ENCODE measurements at places on chromosomes 3 and 15.

GRCh38 chr3:128084675-128085021, 32.4 kb downstream of the SEC61A1 start:
- DNase-seq: no peak

GRCh38 chr15:84143753-84144314, 91.7 kb upstream of the GOLGA6L4 start:
- DNase-seq: no peak

DNA sequence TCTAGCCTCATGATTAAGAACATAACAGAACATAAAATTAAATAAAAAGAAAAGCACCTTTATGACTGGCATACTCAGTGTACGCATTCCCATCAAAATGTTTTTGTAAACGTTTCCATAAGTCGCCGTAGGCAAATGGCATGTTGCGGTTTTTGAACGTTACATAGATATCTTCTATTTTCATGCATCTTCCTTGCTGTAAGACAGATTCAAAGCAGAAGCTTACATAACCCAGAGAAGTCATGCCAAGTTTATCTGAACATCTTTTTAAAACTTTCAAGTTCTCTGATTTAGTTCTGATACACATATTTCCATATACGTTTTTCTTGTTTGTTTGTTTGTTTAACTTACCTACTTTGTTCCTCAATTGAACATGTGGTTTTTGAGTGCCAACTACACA, 388.6 kb downstream of the GABRG3 start:
- DNase-seq: no peak

- DNase-seq: no peak
These were observed 39.3 kb downstream of the EDEM1 start for GRCh38 chr3:5226783-5227182.

GRCh38 chr3:177196456-177197040, 734 bp downstream of the TBL1XR1 start:
- no peak for DNase-seq

GRCh38 chr3:173403376-173403775, 5.8 kb downstream of the NLGN1 start:
- DNase-seq: no peak

DNA sequence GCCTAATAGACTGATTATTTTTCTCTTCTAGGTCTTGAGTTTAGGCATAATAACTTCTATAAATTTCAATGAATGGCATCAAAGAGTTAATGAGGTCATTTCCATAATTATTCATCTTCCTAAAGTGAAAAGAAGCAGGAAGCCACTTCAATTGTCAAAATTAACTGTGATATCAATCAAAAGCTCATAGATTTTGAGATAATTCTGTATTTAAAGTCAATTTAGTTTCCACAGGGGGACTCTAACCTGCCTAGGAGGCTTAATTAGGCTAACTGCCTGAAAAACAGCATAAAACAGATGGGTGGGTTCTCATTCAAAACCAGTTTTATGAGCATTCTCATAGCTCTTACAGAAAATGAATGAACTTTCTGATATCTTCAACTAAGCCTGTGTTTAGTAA, 177.8 kb downstream of the OTOL1 start:
- DNase-seq: no peak

DNA sequence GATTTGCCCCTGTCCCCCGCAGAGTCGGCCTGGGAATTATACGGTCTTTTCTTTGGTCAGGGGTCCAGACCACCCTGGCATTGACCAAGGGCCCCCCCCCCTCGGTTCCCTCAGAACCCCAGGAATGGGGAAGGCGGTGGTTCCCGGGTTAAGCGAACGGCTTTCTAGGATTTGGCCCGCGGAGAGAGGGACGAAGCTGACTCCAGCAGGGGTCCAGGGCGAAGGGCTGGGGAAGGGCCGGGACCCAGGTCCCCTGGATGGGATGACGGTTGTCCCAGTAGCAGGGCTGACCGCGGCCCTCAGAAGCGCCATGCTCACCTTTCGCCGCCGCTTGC, 274 bp downstream of the RRP9 start:
- DNase-seq: no peak

- peak; percentile 40 for DNase-seq
These were observed 56.0 kb downstream of the ZMAT3 start for GRCh38 chr3:179015551-179016020.

GRCh38 chr3:38544926-38545325, 48.8 kb downstream of the EXOG start:
- no peak for DNase-seq

DNA sequence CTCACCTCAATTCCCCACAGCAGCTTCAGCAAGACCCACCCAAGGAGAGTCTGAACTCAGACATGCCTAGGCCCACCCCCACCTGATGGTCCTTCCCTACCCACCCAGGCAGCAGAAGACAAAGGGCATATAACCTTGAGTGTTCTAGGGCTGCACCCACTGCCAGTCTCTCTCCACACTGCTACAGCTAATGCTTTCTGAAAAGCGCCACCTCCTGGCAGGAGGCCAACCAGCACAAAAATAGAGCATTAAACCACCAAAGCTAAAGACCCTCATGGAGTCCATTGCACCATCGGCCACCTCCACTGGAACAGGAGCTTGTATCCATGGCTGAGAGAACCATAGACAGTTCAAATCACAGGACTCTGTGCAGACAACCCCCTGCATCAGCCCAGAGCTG, 11.3 kb upstream of the RPL39L start:
- peak; percentile 61 for DNase-seq

- DNase-seq: no peak
These were observed 5.6 kb downstream of the GSK3B start for GRCh38 chr3:120088622-120089021.
